ENCODE measurements at places on chromosomes 6 and 20. TPM values are rescaled to one million over a fixed set of nuclear protein-coding genes. Genes with fewer than 3 reads are reported as not detected.

The PKIB gene
- total RNA-seq: 0.13 TPM

The TMEM151B gene
- 0.11 TPM for total RNA-seq

The RSPO3 gene
- total RNA-seq: 2.8 TPM

The SLCO4A1 gene
- 10.4 TPM for total RNA-seq

The OPN5 gene
- total RNA-seq: not detected

The EYA2 gene
- not detected for total RNA-seq

The NKX2-2 gene
- total RNA-seq: not detected

The TMC2 gene
- total RNA-seq: not detected

The RNF182 gene
- total RNA-seq: 0.25 TPM

The SYNDIG1 gene
- total RNA-seq: not detected

The GABRR1 gene
- total RNA-seq: not detected

The HLA-DRA gene
- total RNA-seq: not detected

GRCh38 chr6:13526727-13527670, 39.6 kb upstream of the GFOD1 start:
- peak; percentile 78 for DNase-seq

DNA sequence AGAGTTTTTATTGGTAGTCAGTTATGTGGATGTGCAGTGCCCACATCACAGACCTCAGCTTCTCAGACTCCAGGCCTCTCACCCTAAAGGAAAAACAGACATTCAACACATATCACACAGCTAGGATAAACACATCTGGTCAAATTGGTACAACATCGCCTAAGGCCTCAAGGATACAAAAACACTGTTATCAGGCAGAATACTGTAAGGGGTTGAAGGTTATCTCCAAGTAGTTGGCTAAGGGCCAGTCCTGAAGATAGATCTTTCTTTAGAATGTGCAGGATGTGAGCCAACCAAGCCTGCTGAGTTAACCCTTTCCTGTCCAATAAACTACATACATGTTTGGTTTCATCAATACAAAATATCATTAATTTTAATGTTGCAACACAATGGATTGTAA, 308.4 kb upstream of the GJE1 start:
- DNase-seq: no peak

- peak; percentile 83 for DNase-seq
Observed at GRCh38 chr6:121666814-121667213, 231.4 kb downstream of the GJA1 start.

GRCh38 chr6:106124015-106124414, 37.9 kb downstream of the PRDM1 start:
- no peak for DNase-seq

DNA sequence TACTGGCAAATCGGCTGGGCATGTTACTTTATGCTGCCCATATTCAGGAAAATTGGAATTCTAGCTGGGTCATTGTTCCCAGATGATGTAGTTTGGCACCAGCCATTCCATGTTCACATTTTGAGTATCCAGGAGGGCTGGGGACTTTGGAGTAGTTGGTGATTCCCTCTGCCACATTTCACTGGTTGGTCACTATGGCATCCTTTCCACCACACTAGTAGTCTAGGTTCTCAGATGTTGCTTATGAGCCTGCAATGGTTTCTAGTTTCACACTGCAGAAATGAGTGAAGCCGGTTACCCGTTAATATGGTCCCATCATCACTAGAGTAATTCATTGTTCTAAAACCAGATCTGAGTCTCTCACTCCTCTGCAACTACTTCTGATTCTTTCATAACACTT, 4.6 kb downstream of the PTPN1 start:
- no peak for DNase-seq

DNA sequence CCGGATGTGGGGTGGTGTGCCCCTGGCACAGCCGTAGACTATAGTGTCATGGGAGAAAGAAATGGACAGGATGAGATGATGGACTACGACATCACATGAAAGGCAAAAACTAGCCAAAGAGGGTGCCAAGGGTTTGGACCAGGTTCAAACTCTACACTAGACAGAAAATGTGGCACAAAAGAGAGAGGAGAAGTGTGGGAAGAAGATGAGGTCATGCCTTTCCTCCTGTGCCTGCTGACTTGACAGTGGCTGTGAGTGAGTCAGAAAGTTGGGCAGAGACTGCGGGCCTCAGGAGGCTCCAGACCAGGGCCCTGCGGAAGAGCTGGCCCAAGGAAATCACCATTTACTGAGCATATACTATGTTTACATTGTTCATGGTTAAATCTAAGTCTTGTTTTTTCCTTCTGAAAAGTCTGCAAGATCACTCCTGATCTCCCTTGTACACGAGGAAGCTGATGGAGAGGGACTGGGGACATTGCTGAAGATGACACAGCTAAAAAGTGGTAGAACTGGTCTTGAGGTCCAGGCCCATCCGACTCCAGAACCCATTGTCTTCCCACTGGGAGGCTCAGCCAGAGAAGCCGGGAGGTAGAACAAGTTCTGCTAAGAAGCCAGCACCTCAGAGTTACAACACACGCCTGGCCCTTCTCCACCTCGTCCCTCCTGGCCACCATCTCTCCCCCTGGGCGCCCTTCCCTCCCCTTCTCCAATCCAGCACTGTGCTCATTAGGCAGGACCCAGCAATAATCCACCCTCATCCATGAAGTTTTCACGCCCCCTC, 35.6 kb downstream of the CNKSR3 start:
- DNase-seq: peak; percentile 65

DNA sequence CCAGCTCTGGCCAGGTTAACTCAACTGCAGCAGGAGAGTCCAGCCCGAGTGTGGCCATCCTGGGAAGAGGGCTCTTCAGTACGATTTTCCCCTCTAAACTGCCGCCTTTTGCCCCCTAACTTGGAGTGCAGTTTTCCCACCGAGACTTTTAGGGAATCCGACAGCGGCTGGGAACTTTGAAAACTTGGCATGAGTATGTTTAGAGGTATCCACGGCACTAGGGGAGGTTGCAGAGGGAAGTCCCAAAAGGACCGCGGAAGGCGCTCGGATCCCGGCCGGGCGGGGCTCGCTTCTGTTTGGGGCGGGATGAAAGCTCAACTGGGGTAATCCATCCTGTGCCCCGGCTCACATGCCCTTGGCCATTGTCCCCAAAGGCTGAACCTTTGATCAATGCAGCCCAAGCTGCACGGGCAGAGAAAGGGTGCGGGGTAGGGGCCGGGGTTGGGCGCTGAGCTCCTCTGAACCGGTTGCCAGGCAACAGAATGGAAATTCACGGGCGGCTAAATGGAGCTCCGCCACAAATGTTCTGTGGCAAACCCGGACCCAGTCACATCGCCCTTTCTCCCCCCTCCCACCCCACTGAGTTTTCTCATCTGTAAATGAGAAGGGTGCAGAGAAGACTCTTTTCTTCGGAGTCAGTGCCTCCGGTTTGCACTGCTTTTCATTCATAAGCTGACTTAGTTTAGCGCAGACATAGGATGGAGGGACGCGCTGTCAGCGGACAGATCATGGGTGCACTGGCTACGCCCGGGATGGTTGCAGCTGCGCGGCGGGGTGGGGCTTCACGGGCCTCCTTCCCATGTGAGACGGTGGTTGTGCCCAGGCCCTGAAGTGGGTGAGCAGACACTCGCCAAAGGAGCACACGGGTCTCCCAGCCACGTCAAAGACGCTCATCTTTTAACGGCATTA, 2.3 kb downstream of the BMP6 start:
- DNase-seq: no peak

DNA sequence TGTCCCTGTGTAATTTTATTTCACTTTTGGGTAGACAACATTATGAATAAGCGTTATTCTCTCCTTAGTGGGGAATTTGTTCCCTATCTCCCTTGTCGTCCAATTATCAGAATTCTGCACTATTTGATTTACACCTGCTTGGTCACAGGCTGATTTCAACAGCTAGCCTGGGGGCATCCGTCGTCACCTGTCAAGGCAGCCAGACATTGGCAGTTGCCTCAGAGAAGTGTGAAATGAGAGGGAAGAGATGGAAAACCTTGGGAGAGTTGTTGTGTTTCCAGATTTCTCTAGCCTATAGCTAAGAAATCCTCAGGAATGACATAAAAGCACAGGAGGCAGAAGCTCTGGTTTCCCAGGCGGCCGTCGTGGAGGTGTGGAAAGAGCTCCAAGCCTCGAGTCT, 891 bp upstream of the GHRH start:
- DNase-seq: no peak

- no peak for DNase-seq
Observed at GRCh38 chr20:45306431-45306982, at the start of gene RBPJL. Gene RBPJL (plus strand): TSS chr20:45306840. CDS start chr20:45306923, 83 bp downstream.

GRCh38 chr20:15166744-15167143, 829.3 kb upstream of the FLRT3 start:
- no peak for DNase-seq

DNA sequence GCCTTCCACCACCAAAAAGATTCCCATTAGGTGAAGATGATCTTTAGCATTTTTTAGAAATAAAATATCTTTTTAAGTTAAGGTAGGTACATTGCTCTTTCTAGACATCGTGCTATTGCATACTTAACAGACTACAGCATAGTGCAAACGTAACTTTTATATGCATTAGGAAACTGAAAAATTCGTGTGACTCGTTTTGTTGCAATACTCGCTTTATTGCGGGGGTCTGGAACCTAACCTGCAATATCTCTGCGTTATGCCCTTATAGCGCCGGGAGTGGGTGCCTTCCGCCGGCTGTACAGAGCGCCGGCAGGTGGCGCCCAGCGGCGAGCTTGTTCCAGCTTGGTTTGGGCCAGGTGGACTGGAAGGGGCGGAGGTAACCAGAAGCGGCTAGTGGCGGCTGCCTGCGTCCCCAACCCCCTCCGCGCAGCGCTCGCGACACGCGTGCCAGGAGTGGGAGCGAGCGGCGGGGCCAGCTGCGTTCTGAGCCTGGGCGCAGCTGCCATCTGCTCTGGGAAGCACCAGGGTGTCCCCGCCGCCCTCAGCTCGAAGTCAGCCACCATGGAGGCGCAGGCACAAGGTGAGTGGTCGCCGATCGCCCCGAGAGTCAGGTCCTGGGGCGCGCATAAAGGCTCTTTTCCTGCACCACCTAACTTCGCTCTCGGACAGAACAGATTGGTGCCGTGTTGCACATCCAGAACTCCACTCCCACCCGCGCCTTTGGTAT, at the start of gene TPD52L1:
TSS of gene TPD52L1 (plus strand) at position 383 of the 727 bp plus-strand sequence. CDS start at position 562, 179 bp downstream.
- DNase-seq: peak; percentile 11

DNA sequence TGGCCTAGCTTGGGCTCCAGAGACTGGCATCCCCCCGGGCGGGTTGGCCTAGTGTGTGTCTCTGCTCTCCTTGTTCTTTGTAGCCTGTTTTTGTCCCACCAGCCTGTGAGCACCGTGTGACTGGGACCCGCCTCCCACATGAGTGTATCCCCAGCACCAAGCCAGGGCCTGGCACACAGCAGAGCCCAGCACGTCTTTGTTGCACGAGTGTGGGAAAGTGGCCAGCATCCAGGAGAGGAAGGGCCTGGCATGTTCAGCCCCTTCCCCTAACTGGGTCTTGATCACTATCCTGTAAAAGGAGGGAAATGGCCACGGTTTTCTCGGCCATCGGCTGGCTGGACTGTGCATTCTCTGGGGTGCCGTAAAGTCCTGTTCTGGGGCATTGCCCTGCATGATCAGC, 290.1 kb downstream of the BMP7 start:
- no peak for DNase-seq

- DNase-seq: no peak
Observed at GRCh38 chr6:165118736-165119135, 190.7 kb downstream of the C6orf118 start.

DNA sequence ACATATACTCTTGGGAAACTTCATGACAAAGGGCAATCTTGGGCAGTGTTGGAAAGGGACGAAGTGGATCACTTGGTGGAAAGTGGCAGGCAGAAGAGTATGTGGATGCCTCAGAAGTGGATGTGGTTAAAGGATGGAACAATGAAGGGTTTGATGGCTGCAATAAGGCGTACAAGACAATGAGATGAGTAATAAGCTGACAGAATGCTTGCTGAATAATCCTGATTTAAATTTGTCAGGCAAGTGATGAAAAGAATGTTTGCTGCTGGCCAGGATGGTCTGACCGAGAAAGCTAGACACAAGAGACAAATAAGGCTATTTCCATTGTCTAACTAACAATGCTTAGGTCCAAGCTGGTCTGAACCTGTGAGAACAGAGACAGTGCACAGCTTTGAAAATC, 61.6 kb upstream of the CEP85L start:
- no peak for DNase-seq

DNA sequence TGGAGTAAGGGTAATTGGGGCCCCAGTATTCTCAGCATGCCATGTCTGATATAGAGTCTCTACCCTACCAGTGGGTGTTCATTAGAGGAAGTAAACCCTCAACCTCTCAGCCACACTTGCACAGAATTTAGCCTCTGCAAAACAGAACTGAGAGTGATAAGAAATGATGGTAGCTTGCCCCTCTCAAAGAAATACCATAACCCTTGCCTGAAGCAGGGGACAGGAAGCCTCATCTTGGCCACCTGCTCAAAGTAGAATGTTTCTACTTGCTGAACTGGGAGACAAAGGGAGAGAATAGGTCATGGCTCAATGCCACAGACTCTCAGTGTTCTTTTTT, 33.7 kb downstream of the SPTLC3 start:
- no peak for DNase-seq

DNA sequence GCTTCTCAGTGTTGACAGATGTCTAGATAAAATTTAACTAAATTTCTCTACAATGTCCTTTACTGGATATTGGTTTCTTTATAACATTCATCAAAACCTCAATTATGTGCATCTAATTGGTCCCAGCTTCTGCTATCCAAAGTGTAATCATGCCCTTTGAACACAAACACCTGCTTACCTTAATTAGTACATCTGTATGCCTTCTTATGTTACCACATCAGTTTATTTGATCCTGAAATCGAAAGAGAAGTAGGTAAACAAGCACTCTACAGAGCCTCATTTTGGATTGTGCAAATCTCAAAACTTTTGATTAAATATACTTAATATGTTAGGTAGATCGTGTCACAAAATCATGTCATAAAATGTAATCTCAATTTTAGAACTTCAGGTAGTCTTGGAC, 36.5 kb downstream of the TAB2 start:
- DNase-seq: no peak

GRCh38 chr6:961407-961960, 268.5 kb upstream of the EXOC2 start:
- no peak for DNase-seq

GRCh38 chr6:109610590-109610989, 80.4 kb downstream of the AK9 start:
- no peak for DNase-seq

DNA sequence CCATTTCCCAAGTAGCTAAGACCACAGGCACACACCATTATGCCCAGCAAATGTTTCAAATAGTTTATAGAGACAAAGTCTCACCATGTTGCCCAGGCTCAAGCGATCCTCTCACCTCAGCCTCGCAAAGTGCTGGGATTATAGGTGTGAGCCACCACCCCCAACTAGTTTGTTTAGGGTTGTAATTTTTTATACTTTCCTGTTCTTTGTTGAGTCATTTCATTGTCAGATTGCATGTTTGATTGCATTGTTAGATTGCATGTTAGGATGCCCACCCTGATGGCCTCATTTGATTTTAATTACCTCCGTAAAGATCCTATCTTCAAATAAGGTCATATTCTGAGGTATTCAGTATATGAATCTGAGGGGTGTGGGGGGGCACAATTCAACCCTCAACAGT, 73.3 kb upstream of the SASH1 start:
- DNase-seq: no peak

DNA sequence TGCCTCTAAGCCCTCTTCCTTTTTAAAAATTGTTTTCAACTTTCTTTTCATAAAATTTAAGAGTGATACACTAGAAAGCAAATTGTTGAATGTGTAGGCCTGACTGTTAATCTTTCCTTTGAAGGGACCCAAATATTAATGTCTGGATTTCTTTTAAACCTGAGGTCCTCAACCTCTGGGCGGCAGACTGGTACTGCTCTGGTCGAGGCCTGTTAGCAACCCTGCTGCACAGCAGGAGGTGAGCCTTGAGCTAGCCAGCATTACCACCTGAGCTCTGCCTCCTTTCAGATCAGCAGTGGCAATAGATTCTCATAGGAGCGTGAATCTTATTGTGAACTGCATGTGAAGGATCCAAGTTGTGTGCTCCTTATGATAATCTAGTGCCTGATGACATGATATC, 191.2 kb downstream of the MANEA start:
- no peak for DNase-seq
